ENCODE measurements at places on chromosomes 5 and 9.
A peak's percentile ranks its signal among the peaks of the same experiment; 100 is the strongest.

GRCh38 chr9:88076286-88077070 is 61.8 kb downstream of the SPATA31C2 start:
- no peak for DNase-seq

DNA sequence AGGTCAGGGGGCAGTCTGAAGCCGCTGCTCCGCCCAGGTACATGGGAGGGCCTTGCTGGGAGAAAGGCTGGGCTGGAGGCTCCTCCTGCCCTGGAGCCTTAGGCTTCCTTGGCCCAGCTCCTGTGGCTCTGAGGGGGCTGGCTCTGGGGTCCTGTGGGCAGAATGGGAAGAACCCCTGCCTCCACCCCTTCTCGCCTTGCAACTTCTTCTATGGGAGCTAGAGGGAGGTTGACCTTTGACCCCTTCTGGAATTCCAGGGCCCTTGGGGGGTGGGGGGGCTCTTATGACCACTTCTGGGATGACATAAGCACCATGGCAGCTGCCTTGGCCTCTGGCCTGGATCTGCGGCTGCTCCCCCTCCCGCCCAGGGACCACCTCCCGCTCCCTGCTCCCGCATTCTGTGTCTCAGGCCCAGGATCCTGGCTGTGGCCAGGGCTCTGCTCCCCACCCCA is 32.2 kb downstream of the IER5L start:
- no peak for DNase-seq

- no peak for DNase-seq
Observed at GRCh38 chr5:132776131-132776937, 705 bp downstream of the SEPTIN8 start.

GRCh38 chr5:124995421-124995820 is 249.0 kb upstream of the ZNF608 start:
- no peak for DNase-seq

- no peak for DNase-seq
Observed at GRCh38 chr5:68418680-68419079, 203.1 kb downstream of the PIK3R1 start.

DNA sequence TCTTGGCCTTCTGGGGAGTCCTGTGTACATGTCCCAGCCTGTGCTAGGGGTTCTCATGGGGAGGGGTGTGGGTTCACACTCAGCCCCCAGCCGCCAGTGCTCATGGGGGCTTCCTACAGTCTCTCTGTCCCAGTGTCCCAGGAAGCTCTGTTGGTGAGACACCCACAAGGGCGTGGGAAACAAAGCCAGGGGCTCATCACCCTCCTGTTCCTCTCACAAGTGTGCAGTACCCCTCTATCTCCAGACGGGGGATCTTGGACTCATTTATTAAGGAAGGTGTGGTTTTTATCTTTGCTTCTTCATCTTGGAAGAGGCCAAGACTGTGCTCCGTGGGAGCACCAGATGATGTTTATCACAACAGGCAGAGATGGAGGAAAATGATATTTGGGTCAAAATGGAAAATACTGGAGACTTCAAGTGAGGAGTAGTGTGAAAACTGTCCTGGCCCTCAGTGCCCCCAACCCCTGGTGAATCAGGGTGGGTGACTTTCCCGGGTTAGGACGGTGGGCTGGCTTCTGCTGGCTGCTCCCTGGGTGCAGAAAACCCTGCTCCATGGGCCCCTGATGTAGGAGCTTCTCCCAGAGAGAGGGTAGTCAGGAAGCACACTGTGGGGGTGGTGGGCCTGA is 15.2 kb downstream of the TMEM171 start:
- no peak for DNase-seq

DNA sequence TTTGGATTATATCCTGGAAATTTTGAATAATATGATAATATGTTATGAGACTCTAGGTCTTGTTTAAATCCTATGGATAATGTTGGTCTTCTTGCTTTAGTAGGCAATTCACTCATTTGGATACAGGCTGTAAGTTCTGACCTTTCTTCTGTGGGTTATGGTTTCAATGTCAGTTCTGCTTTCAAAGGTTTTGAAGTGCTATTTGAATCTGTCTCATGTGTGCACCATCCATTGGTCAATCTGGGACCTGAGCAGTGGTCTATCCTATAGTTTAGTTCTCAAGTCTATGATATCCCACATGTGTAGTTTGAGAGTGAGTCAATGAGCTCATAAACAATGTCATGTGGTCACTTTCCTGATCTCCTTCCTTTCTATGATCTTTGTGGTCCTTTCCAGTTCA is 94.4 kb downstream of the RMI1 start:
- no peak for DNase-seq

- no peak for DNase-seq
Observed at GRCh38 chr9:82539856-82540579, 522.9 kb downstream of the RASEF start.

GRCh38 chr9:121551985-121552753 is 52.5 kb upstream of the GGTA1 start:
- no peak for DNase-seq

DNA sequence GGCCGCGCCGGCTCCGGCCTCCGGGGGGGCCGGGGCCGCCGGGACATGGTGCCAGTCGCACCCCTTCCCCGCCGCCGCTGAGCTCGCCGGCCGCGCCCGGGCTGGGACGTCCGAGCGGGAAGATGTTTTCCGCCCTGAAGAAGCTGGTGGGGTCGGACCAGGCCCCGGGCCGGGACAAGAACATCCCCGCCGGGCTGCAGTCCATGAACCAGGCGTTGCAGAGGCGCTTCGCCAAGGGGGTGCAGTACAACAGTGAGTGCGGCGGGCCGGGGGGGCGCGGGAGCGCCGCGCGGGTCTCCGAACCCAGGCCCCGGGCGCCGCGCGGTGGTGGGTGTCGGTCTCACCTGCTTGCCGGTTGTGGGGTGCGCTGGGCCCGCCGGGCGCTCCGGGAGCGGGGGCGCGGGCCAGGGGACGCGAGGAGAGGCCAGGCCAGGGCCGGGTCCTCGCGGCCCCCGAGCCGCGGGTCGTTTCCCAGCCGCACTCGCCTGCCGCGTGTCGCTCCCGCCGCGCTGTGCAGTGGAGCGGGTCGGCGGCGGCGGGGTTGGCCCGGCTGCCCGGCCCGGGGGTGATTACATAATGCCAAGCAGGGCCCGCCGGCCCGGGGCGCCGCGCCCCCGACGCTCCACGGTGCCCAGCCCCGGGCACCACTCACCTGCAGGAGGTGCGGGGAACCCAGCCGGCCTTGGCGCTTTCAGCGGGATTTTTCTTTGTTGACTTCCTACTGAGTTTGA is 492 bp downstream of the RABL6 start:
- DNase-seq: peak; percentile 30

Data from stimulated activated CD8-positive, alpha-beta memory T cell treated with anti-CD3 and anti-CD28 coated beads, Interleukin-12 subunit alpha, Interleukin-12 subunit beta, amount 100 ng/mL, for 1 hour (primary cell).